ENCODE measurements at places on chromosomes 7 and 10.

DNA sequence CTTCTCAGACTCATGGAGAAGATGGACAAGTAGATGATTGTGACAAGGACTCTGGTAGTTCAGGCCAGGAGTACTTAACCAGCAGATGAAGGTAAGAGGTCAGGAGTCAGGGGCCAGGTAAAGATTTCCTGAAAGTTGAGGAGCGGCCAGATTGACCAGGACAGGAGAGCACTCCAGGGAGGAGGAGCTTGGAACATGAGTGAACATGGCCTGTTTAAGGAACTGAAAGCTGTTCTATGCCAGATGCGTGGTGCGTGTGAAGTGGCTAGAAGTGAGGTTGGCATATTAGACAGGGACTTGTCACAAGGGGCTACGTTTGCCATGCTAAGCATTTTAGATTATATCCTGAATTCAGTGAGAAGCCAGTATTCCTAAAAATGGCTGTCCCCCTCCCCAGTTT is 157.2 kb downstream of the WNT2 start:
- DNase-seq = no peak

DNA sequence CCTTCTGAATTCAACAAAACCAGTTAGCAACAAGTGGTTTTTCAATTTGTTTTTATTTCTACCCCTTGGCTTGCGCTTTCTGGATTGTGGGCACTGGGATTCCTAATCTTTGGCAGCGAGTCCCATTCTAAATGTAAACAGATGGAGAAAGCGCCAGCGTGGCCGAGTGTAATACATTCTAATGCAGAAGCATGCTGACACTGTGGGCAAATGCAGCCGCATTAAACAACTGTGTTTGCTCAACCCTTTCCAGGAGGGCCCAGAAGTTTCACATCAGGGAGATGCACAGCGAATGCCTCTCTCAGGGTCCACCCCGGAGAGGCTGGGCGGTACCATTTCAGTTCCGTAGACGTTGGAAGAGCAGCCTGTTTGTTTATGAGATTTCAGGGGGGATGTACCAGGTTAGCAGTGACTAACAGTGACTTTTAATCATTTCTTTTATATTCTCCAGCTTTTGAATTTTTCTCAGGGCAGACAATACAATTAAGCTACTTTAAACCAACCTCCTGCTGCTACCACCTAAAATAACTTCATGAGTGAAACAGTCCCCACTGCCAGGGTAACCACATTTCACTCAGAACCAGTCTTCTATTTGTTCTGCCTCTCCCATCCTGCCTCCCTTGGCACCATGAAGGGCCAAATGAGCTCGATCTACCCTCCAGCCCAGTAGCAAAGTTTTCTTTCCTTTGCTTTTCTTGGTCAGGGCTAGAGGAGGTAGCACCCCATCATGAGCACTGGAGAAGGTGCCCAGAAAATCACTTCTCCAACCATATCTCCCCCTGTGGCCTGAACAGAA is 164.2 kb upstream of the ITGB1 start:
- DNase-seq = no peak

GRCh38 chr7:96238976-96239766 is 82.7 kb downstream of the SLC25A13 start:
- no peak for DNase-seq

- DNase-seq = no peak
Measured at GRCh38 chr7:128937647-128938543, at the start of gene IRF5. IRF5 (plus strand) TSS chr7:128937927; CDS start chr7:128942082, 4,155 bp downstream.

- DNase-seq = no peak
Measured at GRCh38 chr10:11110539-11110938, 92.9 kb downstream of the CELF2 start.

All from NK-92 treated with Interleukin-12 subunit alpha and Interleukin-12 subunit beta, amount 100 ng/mL, for 24 hours (cell line).